Activated CD8-positive, alpha-beta memory T cell treated with anti-CD3 and anti-CD28 coated beads for 4 hours (primary cell): ENCODE measurements at places on chromosomes 13 and 19.

GRCh38 chr19:1062387-1063029, 4.5 kb upstream of the ARHGAP45 start:
- DNase-seq, result no peak

DNA sequence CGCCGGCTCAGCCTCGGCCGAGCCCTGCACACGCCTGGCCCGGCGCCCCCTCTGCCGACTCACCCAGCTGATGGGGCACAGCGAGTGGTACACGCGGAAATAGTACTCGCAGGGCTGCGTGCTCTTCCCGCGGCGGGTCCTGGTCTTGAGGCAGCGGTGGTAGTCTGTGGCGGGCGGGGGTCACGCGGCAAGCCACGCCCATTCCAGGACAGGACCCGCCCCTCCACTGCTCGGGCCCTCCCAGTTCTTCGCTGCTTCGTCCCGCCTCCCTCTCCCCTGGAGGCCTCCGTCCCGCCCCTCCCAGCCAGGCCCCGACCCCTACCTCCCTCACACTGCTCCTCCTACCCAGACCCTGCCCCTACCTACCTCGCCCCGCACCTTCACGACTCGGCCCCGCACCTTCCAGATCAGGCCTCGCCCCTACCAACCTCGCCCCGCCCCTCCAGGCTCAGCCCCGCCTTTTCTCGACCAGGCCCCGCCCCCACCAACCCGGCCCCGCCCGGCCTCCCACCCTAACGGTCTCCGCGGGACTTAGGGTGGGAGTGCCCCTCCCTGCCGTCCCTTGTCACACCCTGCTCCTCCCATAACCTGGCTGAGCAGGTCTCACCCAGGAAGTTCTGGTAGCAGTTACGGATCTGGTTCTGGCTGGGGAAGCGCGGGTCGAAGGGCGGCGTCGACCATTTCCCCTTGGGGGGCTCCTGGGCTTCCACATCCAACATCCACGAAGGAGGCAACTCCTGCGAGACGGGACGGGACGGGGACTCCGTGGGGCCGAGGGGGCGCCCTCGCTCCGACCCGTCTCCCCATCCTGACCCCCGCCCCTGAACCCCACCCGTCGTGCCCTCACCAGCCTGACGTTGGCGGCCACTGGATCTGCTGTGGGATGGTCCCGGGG, 469 bp downstream of the COX6B2 start:
- DNase-seq, result no peak

DNA sequence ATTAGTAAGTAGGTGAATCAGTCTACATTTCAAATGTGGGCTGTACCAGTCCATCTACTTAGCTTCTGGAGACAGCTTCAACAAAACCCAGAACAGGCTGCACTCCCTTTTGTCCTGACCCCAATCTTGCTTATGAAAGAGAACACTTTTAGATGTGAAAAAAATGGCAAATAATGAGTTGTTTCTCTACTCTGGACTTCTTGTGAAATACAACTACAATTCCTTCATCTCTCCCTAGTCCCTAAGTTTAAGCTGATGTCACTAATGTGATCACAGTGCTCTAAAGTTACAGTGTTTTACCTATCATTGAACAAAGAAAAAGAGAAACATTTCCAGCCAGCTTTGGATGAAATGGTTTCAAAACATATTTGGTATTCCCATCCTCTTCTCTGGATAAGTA, 183.9 kb downstream of the LHFPL6 start:
- no peak for DNase-seq

DNA sequence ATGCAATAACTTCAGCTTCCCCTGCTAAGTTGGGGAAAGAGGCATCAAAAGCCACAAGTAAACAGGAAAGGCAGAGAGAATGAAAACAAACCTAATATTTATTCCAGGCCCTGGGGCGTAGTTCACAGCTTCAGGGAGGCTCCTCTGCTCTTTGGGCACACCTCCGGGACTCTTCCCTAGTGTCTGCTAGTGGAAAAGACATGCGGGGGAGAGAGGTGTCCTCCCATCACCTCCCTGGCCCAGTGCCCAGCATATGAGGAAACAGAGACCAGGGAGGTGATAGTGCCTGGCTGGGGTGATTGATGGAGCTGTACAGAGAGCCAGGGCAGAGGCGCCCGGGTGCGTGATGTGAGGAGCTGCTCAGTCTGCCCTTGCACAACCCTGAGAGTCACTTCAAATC, 71.0 kb downstream of the RASL11A start:
- no peak for DNase-seq

DNA sequence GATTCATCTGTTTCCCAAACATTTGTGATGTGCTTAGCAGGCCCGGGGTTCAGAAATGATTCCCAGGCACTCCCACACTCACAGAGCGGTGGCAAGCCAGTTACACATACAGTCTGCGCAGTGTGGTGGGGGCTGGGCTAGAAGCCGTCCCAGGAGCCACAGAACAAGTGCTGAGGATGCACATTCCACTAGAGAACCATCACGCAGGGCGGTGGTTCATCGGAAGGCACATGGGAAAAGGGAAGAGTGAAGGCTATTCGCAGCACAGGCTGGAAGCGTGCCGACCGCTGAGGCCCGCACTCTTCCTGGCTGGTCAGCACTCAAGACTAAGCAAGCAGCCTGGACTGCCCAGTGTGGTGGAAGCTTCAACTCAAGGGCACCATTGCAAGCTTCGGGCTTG, 126.3 kb upstream of the SLC7A1 start:
- no peak for DNase-seq

DNA sequence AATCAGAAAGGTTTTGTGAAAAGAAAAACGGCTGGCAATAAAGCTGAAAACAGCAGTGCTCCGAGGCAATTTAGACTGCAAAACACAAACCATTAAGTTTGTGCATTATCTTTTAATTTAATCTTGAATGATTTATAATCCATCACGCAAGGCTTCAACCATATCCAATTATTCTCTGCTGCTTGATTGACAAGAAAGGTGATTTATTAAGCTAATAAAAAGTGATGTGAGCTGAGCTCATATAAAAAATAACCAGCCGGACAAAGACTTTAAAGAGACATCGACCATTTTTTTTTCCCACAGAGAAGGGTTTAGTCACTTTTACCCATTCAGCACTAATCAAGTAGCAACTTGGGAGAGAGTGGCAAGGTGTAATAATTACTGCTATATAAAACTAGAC, 33.6 kb downstream of the TSHZ3 start:
- DNase-seq, result no peak

- no peak for DNase-seq
These were observed 10.3 kb downstream of the APBA3 start for GRCh38 chr19:3751236-3751635.
